Gastrocnemius medialis (tissue), 4 donors: ENCODE measurements at places on chromosomes 1 and 21. TPM values are rescaled to one million over a fixed set of nuclear protein-coding genes. Genes with fewer than 3 reads are reported as not detected.

The C1orf74 gene
- total RNA-seq: 0.38 TPM

The ROR1 gene
- 3.0 TPM for total RNA-seq

The PPP2R5A gene
- total RNA-seq: 33.3 TPM

The SLC26A9 gene
- 0.29 TPM for total RNA-seq

The TEDDM1 gene
- total RNA-seq: not detected

GRCh38 chr1:33348194-33348593 lies 27.3 kb upstream of the A3GALT2 start:
- H3K4me1 ChIP-seq: peaks cover 38% of the 10 kb centered on the region
- no peaks in the 10 kb centered on the region for H3K36me3 ChIP-seq
- no peaks in the 10 kb centered on the region for H3K27me3 ChIP-seq
- peak overlapping the region; percentile 77 for H3K4me3 ChIP-seq

- H3K4me3 ChIP-seq: peak overlapping the region; percentile 67
- H3K27me3 ChIP-seq: no peaks in the 10 kb centered on the region
Measured at GRCh38 chr1:244970236-244970743, 105.9 kb upstream of the HNRNPU start.

DNA sequence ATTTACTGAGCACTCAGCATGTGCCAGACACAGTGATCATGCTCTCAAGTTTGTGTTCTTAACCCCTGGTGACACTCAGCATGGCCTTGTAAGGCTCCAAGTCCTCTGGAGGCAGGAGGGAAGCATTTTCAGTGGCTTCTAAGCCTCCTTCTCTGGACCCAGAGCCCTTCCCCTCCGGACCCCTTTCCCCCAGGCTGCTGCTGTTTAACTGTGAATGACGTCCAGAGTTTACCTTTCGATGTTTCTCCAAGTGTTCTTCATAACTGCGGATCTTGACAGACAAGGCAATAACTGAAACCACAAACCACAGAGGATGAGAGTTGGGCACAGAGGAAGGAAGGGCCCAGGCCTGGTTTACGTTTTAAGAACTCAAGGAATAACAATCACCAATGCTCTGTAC lies 6.5 kb downstream of the MRPS15 start:
- no peaks in the 10 kb centered on the region for H3K27me3 ChIP-seq
- no peak overlapping the region for H3K27ac ChIP-seq
- DNase-seq: no peak
- H3K36me3 ChIP-seq: no peaks in the 10 kb centered on the region
- H3K4me1 ChIP-seq: peaks cover 6% of the 10 kb centered on the region

DNA sequence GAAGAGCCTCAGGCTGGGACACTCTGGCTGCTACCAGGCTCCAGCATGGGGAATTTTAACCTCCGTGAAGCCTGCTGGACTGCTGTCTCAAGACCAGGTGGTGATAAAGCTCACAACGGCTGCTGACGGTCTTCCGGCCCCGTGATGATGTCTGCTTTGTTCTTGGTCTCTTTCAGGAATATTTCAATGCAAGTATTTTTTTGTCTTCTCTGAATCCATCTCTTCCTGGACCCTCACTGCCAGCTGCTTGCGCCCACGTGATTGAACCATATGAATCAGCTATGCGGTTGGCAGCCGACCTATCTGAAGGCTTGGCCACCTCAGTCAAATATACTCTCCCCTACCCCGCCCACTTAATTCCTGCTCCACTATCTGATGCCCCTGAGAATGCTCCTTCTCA lies 14.6 kb upstream of the SLC6A17 start:
- H3K27me3 ChIP-seq: peaks cover 29% of the 10 kb centered on the region
- H3K27ac ChIP-seq: no peak overlapping the region
- DNase-seq: no peak
- H3K36me3 ChIP-seq: no peaks in the 10 kb centered on the region
- no peaks in the 10 kb centered on the region for H3K4me1 ChIP-seq

DNA sequence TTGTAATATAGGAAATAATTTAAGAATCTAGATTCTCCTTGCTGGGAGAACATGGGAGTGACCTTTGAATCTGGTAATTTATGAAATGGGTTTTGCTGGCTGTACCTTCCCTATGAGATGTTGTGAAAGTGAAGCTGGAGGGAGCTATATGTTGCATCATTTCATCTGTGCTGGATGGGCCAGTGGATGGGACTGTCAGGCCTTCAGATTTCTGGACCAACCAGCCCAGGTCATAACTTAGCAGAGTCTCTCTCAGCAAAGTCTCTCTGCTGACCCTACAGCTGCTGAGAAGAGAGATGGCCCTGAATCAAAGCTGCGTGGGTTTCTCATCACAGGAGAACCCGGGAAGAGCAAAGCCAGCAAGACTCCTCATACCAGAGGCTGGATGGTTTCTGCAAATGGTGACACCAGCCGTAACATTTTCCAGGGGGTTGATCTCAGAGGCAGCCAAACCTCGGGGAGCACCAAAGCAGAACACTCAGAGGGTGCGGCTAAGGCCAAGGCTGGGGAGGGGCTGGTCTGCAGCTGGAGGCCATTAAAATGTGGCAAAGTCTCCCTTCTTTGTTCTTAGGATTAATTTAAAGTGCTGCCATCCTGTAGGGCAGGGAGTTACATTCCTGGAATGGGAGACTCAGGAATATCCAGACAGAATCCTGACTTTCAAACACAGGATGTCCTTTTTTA lies 18.2 kb upstream of the PTGFRN start:
- no peaks in the 10 kb centered on the region for H3K27me3 ChIP-seq
- H3K4me1 ChIP-seq: no peaks in the 10 kb centered on the region
- no peaks in the 10 kb centered on the region for H3K36me3 ChIP-seq
- no peak for DNase-seq

- no peak overlapping the region for H3K27ac ChIP-seq
- no peaks in the 10 kb centered on the region for H3K4me1 ChIP-seq
- DNase-seq: no peak
- no peaks in the 10 kb centered on the region for H3K36me3 ChIP-seq
- no peaks in the 10 kb centered on the region for H3K27me3 ChIP-seq
- no peak overlapping the region for H3K4me3 ChIP-seq
Measured at GRCh38 chr1:74427681-74428080, 84.7 kb downstream of the LRRC53 start.

- DNase-seq: no peak
- peak overlapping the region; percentile 98 for H3K27ac ChIP-seq
- H3K36me3 ChIP-seq: peaks cover 29% of the 10 kb centered on the region
Measured at GRCh38 chr1:32696041-32696440, 6.5 kb downstream of the SYNC start.

DNA sequence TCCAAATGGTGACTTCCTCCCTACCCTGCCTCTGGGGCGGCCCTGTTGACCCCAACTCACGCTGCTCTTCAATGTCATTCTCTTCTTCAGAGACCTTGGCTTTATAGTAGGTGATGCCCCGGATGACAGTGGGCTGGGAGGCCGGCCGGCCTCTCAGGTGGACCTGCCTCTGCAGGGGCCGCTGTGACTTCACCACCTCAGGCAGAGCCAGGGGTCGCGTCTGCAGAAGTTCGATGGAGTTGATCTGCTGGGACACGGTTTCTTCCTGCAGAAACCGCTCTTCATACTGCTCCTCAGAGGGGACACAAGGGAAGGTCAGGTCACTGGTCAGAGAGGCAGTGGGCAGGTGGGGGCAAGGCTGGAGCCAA lies 23.6 kb downstream of the OLFML2B start:
- peaks cover 12% of the 10 kb centered on the region for H3K4me1 ChIP-seq
- H3K27me3 ChIP-seq: peaks cover 2% of the 10 kb centered on the region
- no peak for DNase-seq
- no peaks in the 10 kb centered on the region for H3K36me3 ChIP-seq
- no peak overlapping the region for H3K4me3 ChIP-seq

DNA sequence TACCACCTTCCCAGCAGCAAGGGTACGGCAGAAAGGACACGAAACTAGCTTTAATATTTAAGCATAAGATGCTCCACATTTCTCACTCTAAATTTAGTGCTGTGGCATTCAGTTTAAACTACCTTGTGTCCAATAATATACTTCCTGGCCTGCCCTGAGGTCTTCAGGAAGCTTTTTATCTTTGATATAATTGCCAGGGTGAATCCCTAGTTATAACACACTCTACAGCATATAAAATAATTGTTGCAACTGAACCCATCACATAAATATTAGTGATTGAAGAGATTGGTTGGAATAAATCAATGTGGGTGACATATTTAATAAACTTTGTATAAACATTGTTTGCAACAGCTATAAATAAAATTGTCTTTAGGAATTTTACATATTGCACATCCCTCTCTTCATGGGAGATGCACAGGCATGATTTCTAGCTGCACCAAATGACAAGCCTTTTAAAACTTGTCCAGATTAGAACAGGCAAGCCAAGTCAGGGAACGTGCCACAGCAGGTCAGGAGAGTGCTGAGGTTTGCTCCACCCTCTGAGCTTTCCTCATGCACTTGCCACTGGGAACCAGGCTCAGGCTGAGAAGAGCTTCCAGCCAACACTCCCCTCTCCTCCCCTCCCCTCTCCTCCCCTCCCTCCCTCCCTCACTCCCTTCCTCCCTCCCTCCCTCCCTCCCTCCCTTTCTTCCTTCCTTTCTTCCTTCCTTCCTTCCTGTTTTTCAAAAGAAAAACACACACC lies 623.2 kb upstream of the PKN2 start:
- H3K36me3 ChIP-seq: no peaks in the 10 kb centered on the region
- H3K4me3 ChIP-seq: no peak overlapping the region
- H3K4me1 ChIP-seq: no peaks in the 10 kb centered on the region
- no peak for DNase-seq

GRCh38 chr1:65717815-65718454 lies 74.8 kb upstream of the PDE4B start:
- DNase-seq: no peak
- H3K27me3 ChIP-seq: no peaks in the 10 kb centered on the region
- H3K4me3 ChIP-seq: no peak overlapping the region
- H3K27ac ChIP-seq: no peak overlapping the region
- no peaks in the 10 kb centered on the region for H3K36me3 ChIP-seq

DNA sequence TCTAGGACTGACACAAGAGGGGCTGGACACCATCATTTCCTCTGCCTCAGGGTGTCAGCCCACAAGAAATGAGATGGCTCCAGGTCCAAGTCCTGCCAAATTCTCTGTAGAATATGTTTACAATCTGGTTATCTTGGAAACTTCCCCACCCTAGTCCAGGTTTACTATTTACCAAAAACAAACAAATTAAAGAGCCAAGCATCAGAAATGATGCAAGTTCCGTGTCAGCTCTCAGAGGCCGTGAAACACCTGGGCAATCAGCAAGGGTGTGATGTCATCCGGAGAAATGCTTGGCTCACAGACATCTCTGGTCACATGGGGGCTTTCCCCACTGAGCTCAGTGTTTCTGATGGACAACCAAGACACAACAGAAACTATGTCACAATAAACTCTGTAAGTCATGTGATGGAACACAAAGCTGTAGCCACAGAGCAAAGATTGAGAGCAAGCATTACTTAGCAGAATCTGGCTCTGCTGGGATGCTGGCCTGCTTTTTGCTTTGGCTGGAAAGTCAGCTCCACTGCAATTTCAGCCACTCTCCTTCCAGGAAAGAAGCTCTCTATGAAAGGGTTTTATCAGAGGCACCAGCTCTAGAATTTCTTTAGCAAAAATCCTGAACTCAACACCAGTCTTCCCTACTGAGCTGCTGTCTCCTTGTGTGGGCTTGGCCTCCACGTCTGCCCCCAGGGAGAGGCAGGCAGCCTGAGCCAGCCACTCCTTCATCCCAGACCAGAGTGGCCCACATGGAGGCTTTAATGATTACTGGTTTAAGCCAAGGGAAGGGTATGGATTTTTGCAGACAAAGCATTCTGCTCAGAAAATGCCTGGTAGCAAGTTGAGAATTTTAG lies 55.9 kb downstream of the NENF start:
- no peak overlapping the region for H3K27ac ChIP-seq
- H3K4me3 ChIP-seq: no peak overlapping the region
- no peaks in the 10 kb centered on the region for H3K27me3 ChIP-seq
- DNase-seq: peak; percentile 69
- no peaks in the 10 kb centered on the region for H3K36me3 ChIP-seq

- H3K27me3 ChIP-seq: no peaks in the 10 kb centered on the region
- no peak overlapping the region for H3K27ac ChIP-seq
- no peak for DNase-seq
- no peaks in the 10 kb centered on the region for H3K36me3 ChIP-seq
Measured at GRCh38 chr1:222105393-222105737, 363.5 kb upstream of the DUSP10 start.

DNA sequence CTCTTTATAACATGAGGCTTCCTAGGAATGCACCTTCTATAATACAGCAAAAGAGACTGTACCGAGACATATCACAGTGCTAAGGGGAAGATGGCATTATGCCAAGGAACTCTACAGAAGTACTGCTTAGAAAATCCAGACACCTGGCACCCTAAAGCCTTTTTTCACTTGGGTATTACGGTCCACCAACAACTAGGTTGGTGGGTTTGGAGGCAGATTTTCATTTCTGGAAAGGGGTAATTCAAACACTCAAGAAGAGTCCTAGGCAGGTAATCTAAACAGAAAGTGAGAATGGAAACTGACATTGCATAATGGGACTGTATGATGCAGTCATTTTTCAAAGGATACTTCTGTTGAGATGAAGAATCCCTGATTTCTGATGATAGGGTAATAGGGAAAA lies 19.6 kb downstream of the SCMH1 start:
- H3K4me3 ChIP-seq: no peak overlapping the region
- DNase-seq: no peak

DNA sequence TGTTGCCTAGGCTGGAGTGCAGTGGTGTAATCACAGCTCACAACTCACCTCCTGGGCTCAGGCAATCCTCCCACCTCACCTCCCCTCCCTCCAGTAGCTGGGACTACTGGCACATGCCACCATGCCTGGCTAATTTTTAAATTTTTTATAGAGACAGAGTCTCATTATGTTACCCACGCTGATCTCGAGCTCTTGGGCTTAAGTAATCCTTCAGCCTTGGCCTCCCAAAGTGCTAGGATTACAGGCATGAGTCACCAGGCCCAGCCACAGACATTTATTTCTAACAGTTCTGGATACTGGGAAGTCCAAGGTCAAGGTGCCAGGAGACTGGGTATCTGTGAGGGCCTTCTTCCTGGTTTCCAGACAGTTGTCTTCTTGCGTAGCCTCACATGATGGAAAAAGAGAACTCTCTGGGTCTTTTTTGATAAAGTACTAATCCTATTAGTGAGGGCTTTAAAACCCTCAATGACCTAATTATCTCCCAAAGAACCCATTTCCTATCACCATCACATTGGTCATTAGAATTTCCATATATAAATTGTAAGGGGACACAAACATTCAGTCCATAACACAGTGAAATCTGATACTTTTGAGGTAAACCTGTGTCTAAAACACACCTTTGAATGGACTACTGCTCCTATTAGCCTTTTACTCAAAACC lies 67.9 kb downstream of the PHACTR4 start:
- no peaks in the 10 kb centered on the region for H3K27me3 ChIP-seq
- H3K36me3 ChIP-seq: no peaks in the 10 kb centered on the region
- peak; percentile 14 for DNase-seq
- H3K4me1 ChIP-seq: peaks cover 19% of the 10 kb centered on the region

DNA sequence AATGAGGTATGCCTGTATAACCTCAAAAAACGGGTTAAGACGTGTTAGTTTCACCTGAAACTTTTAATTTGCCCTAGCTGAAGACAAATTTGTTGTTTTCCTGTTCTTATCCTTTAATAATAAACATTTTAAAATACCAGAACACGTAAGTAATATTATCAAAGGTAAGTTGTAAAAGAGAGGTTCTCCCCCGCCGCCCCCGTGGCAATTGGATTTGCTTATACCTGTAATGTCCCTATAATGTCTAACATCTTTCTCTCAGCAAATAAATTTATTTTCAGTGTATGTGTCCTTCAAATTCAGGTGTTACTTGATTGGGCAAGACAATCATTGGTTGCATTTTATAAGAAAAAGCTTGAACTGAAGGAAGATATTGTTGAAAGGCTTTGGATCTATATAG lies 5.9 kb downstream of the URB2 start:
- no peak overlapping the region for H3K27ac ChIP-seq
- H3K4me1 ChIP-seq: peaks cover 29% of the 10 kb centered on the region
- H3K4me3 ChIP-seq: no peak overlapping the region

- H3K4me1 ChIP-seq: no peaks in the 10 kb centered on the region
- peaks cover 76% of the 10 kb centered on the region for H3K36me3 ChIP-seq
- no peak overlapping the region for H3K27ac ChIP-seq
- no peaks in the 10 kb centered on the region for H3K27me3 ChIP-seq
- no peak for DNase-seq
- no peak overlapping the region for H3K4me3 ChIP-seq
Measured at GRCh38 chr21:37231249-37231645, 35.9 kb downstream of the VPS26C start.
